ENCODE measurements at places on chromosomes 4 and X. TPM values are rescaled to one million over a fixed set of nuclear protein-coding genes. Genes with fewer than 3 reads are reported as not detected.

GRCh38 chr4:92074839-92075238 lies 228.9 kb upstream of the GRID2 start:
- ATAC-seq = no peak

FGF2 gene
- total RNA-seq = 0.32 TPM

DNA sequence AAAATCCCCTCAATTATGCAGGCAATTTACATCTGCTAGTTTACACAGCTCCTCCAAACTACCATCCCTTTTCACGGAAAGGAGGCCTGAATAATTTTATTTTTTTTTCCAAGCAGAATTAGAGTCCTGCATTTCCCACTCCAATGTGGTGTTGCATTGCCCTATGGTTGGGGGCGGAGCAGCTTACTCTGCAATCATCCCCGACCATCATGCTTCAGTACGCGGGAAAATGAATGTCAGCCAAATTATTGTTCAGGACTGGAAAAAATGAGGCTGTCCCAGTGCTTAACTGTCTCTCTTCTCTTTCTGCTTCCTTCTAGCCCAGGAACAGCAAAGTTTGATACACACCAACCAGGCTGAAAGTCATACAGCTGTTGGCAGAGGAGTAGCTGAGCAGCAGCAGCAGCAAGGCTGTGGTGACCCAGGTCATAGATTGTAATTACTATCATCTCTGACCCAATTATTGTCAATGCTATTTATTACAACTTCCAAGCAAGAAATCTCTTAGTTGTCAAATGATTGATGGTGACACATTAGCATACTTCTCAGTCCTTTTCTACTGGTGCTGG lies 28.3 kb downstream of the MMRN1 start:
- no peak for ATAC-seq

GRCh38 chrX:41956027-41956426 lies 32.7 kb upstream of the CASK start:
- ATAC-seq = no peak

RGN gene
- not detected for total RNA-seq

GRCh38 chr4:138500869-138501268 lies 258.7 kb upstream of the SLC7A11 start:
- ATAC-seq = no peak

All from activated T-helper 17 cell treated with anti-CD3 and anti-CD28 coated beads, Interleukin-2, amount 50 U/mL, for 72 hours (primary cell).